Spleen (tissue), 13 donors: ENCODE measurements at places on chromosomes 3 and 15. TPM values are rescaled to one million over a fixed set of nuclear protein-coding genes. Genes with fewer than 3 reads are reported as not detected.
A peak's percentile ranks its signal among the peaks of the same experiment; 100 is the strongest.

Gene CACNA2D3
- 3.6 TPM for total RNA-seq

- H3K4me3 ChIP-seq, result no peak overlapping the region
- DNase-seq, result no peak
- peak overlapping the region; percentile 54 for H3K27ac ChIP-seq
- no peaks in the 10 kb centered on the region for H3K27me3 ChIP-seq
- no peaks in the 10 kb centered on the region for H3K4me1 ChIP-seq
- no peaks in the 10 kb centered on the region for H3K36me3 ChIP-seq
Observed at GRCh38 chr3:192169332-192169915, 557.9 kb downstream of the FGF12 start.

DNA sequence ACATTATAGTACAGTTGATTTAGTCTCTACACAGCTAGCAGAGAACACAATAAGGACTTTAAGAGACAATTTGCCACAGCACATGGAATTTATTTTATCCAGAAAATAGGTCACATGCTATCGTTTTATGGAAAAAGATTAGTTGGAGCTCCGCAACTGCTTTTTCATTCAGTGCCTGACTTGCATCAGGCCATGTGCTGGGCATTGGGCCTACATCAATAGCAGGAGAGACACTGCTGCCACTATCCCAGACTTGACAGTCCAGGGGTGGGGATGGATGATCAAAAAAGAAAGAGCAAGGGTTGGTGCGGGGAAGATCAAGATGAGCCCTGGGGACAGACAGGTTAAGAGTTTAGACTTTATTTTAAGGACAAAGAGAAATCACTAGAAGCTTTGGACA is 75.2 kb upstream of the C3orf80 start:
- no peak for DNase-seq
- H3K4me1 ChIP-seq, result no peaks in the 10 kb centered on the region
- no peak overlapping the region for H3K27ac ChIP-seq

DNA sequence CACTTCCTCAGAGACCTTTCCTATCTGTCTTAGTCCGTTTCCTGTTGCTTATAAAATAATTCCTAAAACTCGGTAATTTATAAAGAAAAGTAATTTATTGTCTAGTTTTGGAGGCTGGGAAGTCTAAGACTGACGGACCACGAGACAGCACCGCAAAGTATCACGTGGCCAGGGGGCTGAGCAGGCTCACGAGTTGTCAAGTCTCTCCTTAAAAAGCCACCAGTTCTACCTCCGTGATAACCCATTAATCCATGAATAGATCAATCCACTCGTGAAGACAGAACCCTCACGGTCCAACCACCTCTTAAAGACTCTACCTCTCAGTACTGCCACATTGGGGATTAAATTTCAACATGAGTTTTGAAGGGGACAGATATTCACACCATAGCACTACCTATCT is 821 bp downstream of the LINS1 start:
- DNase-seq, result peak; percentile 77
- H3K27ac ChIP-seq, result peak overlapping the region; percentile 93
- peaks cover 62% of the 10 kb centered on the region for H3K4me1 ChIP-seq
- no peaks in the 10 kb centered on the region for H3K36me3 ChIP-seq
- peak overlapping the region; percentile 76 for H3K4me3 ChIP-seq
- H3K27me3 ChIP-seq, result no peaks in the 10 kb centered on the region

DNA sequence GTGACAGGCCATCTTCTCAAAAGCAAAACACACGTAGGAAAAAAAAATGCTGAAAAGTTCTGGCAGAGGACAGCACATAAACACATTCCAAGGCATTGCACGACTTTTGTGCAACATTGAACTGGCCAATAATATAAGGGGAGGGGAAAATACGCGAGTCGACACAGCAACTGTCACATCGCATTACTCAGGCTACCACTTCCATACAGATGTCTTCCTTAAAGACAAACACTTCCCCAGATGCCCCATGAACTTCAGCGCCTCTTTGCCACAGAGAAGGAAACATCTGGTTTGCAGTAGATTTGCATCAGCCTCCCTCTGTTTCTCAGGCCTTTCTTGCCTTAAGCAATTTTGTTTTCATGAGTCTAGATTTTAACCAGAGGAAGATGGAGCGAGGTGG is 144.4 kb upstream of the IGF1R start:
- no peaks in the 10 kb centered on the region for H3K4me1 ChIP-seq
- H3K4me3 ChIP-seq, result no peak overlapping the region
- no peak for DNase-seq
- H3K36me3 ChIP-seq, result no peaks in the 10 kb centered on the region

Gene SEC62
- total RNA-seq, result 143 TPM

GRCh38 chr15:74390647-74391288 is 23.3 kb upstream of the CYP11A1 start:
- no peak overlapping the region for H3K4me3 ChIP-seq
- DNase-seq, result no peak
- H3K4me1 ChIP-seq, result peaks cover 53% of the 10 kb centered on the region
- H3K36me3 ChIP-seq, result no peaks in the 10 kb centered on the region
- H3K27me3 ChIP-seq, result no peaks in the 10 kb centered on the region
- H3K27ac ChIP-seq, result no peak overlapping the region

DNA sequence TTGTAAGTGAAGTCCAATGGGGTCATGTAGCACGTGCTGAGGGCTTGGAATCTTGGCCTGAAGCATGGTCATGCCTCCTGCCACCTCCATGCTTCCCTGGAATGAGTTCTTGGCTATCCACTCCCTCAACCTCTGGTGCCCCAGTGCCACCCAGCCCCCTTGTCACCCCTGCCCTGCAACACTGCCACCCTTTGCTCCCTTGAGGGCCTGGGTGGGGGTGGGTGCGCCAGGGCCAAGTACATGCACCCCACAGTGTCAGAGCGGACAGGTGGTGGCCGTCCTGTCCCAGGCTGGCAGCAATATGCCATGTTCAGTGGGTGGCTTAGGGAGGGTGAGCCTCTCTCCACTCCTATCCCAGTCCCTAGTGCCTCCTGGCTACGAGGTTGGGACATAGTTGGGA is 27.6 kb upstream of the C15orf39 start:
- peaks cover 5% of the 10 kb centered on the region for H3K27me3 ChIP-seq
- no peaks in the 10 kb centered on the region for H3K36me3 ChIP-seq
- H3K4me1 ChIP-seq, result peaks cover 41% of the 10 kb centered on the region
- no peak for DNase-seq

GRCh38 chr15:60800299-60801072 is 321.5 kb upstream of the ICE2 start:
- no peak overlapping the region for H3K4me3 ChIP-seq
- H3K27ac ChIP-seq, result no peak overlapping the region
- no peak for DNase-seq

GRCh38 chr3:52250122-52250521 is 4.6 kb downstream of the PPM1M start:
- peaks cover 76% of the 10 kb centered on the region for H3K36me3 ChIP-seq
- no peaks in the 10 kb centered on the region for H3K27me3 ChIP-seq
- H3K27ac ChIP-seq, result no peak overlapping the region
- no peak overlapping the region for H3K4me3 ChIP-seq

- peaks cover 12% of the 10 kb centered on the region for H3K4me1 ChIP-seq
- DNase-seq, result peak; percentile 77
- no peak overlapping the region for H3K4me3 ChIP-seq
- peaks cover 90% of the 10 kb centered on the region for H3K36me3 ChIP-seq
- H3K27ac ChIP-seq, result no peak overlapping the region
Observed at GRCh38 chr15:30953731-30954378, 37.6 kb downstream of the MTMR10 start.
